GM04504 (cell line): ENCODE measurements at places on chromosomes 1 and 21.

- no peak for DNase-seq
Measured at GRCh38 chr1:37391211-37392011, 83.0 kb upstream of the ZC3H12A start.

- no peak for DNase-seq
Measured at GRCh38 chr1:61247051-61247825, 164.9 kb downstream of the NFIA start.

DNA sequence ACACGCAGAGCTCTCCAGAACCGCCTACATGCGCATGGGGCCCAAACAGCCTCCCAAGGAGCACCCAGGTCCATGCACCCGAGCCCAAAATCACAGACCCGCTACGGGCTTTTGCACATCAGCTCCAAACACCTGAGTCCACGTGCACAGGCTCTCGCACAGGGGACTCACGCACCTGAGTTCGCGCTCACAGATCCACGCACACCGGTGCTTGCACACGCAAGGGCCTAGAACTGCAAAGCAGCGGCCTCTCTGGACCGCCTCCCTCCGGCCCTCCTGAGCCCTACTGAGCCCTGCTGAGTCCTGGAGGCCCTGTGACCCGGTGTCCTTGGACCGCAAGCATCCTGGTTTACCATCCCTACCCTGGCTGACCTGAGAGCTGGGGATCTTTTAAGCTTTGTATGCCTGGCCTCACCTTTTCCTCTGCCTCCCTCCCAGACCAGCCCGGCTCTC is 8.3 kb downstream of the OLIG2 start:
- DNase-seq, result no peak

GRCh38 chr21:28884976-28885852 is 107.5 kb downstream of the LTN1 start:
- peak; percentile 79 for DNase-seq

GRCh38 chr21:43851593-43851992 is 13.4 kb upstream of the AGPAT3 start:
- DNase-seq, result no peak

- no peak for DNase-seq
Measured at GRCh38 chr1:239443361-239443760, 57.0 kb downstream of the CHRM3 start.

GRCh38 chr1:193103759-193104501 is 1.3 kb downstream of the GLRX2 start:
- no peak for DNase-seq

GRCh38 chr1:212678456-212679410 is 20.9 kb downstream of the BATF3 start:
- no peak for DNase-seq

GRCh38 chr1:180762796-180763195 is 131.0 kb downstream of the XPR1 start:
- DNase-seq, result no peak

- DNase-seq, result peak; percentile 93
Measured at GRCh38 chr1:185483664-185484450, 166.8 kb upstream of the IVNS1ABP start.

DNA sequence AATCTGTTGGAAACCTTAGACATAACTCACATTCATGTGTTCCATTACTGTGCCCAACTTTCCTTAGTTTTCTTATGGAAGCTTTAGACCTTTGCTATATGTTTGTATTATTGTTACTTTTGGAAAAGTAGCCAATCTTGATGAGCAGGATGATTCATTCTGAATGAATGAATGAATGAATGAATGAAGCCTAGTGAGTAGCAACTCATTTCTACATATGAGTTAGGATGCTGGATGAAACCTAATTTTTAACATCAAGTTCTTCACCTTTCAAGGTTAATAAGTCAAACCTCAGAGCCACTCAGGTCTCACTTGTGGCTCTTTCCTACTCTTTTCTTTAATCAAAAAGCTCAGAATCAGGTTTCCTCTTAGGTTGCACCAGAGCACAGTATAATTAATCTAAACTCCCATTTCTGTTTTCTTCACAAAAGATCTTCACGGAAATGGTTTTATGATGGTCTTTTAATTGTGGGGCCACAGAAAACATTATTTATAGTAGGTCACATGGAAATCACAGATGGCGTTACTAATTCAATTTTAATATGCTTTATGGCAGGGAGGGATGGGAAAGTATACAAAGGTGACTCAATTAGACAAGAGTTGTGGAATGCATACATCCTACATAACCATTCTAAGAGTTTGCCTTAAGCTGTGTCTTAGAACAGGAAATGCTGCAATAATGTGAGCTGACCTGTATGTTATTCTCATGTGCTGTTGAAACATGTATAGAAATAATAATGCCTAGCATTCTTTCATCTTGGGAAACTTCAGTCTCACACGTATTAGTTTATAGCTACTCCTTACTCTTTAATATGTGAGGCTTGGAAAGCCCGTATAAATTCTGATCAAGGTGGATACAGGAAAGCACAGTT is 4.5 kb upstream of the DDX59 start:
- DNase-seq, result no peak

DNA sequence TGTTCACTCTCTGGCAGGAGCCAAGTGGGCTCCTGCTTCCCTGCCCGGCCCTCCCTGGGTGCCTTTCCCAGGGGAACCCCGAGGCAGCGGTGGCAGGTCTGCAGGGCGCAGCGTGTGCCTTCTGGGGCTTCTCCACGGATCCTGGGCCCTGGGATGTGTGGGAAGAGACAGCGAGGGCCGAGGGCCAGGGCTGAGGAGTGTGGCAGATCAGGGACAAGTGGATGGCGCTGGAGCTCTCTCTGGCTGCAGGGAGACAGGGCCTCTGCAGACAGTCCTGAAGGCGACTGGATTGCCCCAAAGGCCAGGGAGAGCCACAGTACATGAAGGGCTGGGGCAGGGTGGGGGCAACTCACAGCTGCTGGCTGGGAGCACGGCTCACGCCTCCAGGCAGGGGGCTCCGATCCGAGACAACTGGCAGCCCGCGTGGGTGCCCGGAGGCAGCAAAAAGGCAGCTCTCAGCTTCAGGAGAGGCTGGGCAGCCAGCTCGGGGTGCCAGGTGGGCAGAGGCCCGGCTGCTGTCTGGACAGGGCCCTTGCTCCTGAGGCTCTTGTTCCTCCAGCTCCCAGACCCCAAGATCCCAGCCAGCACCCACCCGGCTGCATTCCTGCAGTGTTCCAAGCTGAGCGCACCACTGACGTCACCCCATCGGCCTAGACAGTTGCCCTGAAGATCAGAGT is 16.0 kb downstream of the MORN1 start:
- DNase-seq, result no peak

DNA sequence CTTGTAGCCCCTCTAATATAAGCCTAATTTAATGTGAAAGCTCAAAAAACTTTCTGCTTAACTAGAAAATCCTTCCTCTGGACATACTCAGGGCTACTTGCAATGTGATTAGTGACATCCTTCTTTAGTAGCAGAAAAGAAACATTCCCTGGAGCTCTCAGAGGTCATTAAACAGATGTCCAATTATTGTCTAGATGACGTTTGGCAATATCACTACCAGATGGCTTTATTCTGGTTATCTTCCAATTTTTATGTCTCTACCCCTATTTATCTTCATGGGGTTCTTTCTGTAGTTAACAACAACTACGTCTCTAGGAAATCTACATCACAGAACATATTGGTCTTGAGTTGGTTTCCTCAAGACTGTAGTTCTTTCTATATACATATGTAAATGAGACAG is 44.2 kb downstream of the CTH start:
- no peak for DNase-seq

DNA sequence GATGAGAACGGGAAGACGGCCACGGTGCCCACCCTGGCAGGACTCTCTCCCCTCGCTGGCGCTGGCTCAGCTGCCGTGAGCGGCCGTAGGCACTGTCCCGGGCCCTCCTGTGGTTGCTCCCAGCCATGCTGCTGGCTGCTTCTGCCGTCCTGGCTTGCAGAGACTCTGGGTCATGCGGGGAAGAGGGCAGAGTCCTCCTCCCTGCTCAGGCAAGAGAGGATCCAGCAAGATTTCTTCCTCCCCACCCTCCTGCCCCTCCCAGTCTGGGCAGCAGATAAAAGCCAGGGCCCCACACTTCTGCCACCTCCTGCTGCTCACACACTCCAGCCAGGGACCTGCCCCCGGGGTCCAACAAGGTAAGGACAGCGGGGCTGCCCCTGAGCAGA is 60.1 kb downstream of the AGPAT3 start:
- DNase-seq, result no peak

DNA sequence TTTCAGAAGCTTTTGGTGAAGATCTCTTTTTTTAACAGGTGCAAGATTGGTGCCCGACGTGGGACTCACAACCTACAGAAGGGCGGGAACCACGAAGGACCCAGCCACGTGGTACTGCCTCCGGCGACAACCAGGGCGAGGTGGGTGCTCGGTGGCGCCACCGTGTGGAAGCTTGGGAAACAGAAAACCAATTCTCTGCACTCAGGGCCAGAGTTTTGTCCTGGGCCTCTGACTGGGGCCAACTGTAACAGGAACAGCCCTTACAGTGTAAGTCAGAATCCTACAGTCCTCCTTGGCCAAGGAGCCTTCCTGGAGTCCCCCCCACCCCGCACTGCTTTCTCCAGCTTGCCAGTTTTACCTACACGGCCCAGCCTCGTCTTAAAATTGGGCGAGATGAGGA is 11.6 kb upstream of the S100A7A start:
- no peak for DNase-seq

- no peak for DNase-seq
Measured at GRCh38 chr1:216081445-216081844, 341.8 kb downstream of the USH2A start.

GRCh38 chr21:41907496-41908258 is 28.5 kb upstream of the PRDM15 start:
- DNase-seq, result no peak

GRCh38 chr1:150186789-150187559 is 37.3 kb downstream of the PLEKHO1 start:
- DNase-seq, result peak; percentile 40

GRCh38 chr1:156860113-156860627 is 495 bp upstream of the NTRK1 start:
- DNase-seq, result no peak

- no peak for DNase-seq
Measured at GRCh38 chr1:41409825-41410224, 48.6 kb downstream of the FOXO6 start.

DNA sequence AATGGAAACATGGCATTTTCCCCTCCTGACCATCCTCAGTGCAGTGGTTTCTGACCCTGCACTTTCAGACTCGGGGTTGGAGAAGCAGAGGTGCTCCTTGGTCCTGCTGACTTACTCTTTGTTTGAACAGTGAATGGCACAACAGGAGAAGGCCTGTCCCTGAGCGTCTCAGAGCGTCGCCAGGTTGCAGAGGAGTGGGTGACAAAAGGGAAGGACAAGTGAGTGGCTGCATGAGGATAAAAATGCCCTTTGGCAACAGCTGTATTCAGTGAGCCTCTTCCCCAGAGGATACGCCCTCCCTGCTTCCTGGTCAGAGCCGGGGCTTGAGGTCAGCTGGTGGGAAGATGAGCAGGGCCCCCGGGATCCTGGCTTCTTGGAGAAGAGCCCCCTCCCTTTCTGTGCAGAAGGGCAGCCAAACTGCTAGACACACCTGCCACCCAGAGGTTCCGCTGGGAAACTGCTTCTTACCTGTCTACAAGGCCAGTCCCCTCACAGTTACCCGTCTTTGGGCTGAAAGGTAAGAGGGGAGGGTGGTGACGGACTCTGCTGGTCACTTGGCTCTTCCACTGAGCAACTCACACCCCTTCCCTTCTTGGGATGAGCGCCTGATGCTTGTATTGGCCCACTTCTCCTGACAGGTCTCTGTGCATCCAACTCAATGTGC is 16.6 kb downstream of the NPL start:
- DNase-seq, result no peak

GRCh38 chr21:19577381-19577780 is 1173.8 kb upstream of the TMPRSS15 start:
- DNase-seq, result no peak

DNA sequence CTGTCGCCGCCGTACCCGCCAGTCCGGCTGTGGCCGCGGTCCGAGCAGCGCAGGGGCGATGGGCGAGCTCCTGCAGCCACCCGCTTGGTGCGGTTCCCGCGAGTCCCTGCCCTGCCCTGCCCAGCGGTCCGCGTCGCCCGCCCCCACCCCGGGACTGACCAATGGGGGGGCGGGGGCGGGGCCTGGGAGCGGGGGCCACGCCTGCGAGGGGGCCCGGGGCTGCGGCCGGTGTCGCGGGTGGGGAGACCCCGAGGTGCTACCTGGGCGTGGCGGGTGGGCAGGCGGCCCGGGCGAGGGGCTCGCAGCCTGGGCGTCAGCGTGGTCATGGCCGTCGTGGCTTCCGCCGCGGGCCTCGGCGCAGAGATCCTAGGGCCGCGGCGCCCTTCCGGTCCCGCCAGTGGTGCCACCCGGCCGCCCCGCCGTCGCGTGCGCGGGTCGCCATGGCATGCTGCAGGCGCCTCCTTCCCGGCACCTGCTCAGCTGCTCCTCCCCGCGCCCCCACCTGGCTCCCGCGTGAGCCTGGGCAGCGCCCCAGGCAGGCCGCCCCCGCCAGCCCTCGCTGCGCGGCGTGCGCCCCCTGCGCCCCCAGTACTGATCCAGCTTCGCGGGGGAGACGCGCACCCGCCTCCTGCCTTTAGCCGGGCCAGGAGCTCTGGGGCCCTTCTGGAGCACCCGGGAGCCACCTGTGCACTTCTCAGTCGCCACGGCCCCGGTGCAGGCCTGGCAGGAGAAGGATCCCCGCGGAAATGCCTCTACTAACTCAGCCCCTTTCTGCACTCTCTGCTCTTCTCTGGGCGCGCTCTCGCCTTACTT is at the start of gene BMP8B:
Gene BMP8B, minus strand, starts transcription at position 108 of the 813 bp plus-strand sequence. CDS start 380 bp downstream, outside the sequence.
- DNase-seq, result no peak

GRCh38 chr1:216461466-216461865 is 38.2 kb upstream of the USH2A start:
- no peak for DNase-seq

GRCh38 chr1:77776007-77776700 is 3.3 kb upstream of the MIGA1 start:
- no peak for DNase-seq

GRCh38 chr1:35615440-35615839 is 25.9 kb downstream of the PSMB2 start:
- DNase-seq, result no peak

DNA sequence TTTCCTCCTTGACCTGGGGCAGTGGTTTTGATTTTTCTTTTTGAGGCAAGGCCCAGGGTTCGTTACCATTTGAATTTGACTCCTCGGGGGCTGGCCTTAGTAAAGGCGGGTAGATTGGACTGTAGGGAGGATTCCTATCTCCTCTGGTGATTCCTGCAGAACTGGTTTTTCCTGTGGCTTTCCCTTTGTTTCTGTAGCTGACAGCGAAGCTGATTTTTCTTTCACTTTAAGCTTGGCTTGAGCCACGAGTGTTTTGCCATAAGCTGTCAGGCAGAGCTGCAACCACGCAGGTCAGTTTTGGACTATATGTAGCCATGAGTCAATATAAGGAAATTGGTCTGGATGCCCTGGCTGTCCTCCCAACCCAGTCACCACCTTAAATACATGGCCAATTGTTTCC is 28.7 kb upstream of the KCNJ15 start:
- no peak for DNase-seq
